ENCODE measurements at places on chromosomes 13 and 19.

DNA sequence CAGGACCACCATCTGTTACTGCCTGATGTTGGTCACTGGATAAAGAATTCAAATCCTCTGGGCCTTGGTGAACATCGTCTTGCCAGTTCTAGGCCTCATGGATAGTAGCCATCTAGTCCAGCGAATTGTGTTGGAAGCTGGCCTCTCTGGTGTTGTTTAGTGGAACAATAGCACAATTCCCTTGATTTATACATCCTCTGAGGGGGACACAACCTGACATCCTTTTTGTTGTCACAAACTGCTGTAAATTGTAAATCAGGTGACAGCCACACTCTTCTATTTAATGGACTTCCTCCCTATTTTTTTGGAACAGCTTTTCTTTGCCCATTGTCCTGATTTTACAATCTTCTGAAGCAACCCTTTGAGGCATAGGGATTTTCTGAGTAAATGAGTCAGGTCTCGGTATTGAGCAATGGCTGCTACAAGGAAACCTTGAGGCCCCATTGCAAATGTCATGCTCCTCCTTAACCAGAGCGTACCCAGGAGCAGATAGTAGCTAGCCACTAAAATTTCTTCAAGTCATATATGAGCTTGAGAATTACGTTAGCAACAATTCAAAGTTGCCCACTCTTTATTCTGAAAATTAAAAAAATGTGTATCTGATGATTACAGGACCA, 263.3 kb downstream of the COG6 start:
- no peak for DNase-seq

DNA sequence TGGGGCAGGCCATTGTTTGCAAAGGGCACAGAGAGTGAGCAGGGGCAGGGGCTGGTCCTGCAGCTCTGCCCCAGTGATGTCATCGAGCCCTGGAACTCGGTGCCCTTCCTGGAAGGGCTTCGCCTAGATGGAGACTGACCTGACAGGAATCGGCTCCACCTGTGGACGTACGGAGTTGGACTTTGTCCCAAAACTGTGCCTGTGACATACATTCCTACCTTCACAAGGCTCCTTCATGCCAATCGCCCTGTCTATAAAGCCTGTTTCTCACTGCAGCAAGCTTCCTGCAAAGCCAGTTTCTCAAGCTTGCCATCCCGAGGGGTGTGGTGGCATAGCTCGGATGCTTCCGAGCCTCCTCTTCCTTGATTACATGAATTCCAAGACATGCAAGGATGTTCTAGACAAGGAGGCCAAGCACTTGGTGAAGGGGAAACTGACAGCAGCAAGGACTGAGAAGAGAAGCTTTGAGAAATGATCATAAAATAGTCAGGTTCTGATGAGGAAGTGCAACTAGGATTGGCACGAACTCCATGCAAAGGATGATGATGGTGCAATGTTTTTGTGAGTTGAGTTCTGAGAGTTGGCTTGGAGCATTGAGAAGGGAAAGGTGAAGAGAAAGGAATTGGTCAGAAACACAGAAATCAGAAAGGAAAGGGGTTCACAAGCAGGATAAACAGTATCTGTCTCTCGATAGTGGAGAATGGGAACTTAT, 73.6 kb upstream of the STK24 start:
- peak; percentile 29 for DNase-seq

GRCh38 chr13:110984381-110984780, 69.5 kb upstream of the ANKRD10 start:
- DNase-seq, result no peak

- no peak for DNase-seq
Measured at GRCh38 chr13:80006940-80007339, 334.0 kb downstream of the SPRY2 start.

DNA sequence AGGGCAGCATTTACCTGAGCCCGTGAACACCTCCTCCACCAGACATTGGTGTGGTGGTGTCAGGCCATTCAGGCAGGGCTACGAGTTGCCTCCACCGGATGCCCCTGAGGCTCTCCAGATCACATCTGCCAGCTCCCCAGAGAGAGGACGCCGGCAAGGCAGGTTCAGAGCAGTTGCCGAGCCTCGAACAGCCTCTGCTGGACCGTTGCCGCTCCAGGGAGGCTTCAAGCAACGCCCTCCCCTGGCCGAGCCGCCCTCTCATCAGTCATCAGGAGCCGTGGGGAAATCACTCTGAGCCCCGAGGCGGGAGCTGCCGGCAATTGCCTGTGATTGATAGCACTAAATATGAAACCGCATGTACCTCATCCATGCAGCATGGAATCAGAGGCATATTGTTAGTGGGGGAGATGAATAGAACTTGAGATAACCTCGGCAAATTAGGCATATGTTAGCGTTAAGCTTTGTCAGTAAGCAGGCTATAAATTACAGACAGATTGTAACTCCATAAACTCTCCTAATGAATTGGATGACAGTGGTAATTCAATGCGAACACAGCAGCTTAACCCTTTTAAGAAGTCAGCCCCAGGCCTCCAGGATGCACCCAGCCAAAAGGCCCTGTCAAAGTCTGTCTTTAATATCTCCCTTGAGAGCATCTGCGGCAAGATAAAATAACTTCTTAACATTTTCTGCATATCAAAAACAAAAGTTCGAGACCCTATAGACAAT, 29.8 kb upstream of the SPACA7 start:
- no peak for DNase-seq

DNA sequence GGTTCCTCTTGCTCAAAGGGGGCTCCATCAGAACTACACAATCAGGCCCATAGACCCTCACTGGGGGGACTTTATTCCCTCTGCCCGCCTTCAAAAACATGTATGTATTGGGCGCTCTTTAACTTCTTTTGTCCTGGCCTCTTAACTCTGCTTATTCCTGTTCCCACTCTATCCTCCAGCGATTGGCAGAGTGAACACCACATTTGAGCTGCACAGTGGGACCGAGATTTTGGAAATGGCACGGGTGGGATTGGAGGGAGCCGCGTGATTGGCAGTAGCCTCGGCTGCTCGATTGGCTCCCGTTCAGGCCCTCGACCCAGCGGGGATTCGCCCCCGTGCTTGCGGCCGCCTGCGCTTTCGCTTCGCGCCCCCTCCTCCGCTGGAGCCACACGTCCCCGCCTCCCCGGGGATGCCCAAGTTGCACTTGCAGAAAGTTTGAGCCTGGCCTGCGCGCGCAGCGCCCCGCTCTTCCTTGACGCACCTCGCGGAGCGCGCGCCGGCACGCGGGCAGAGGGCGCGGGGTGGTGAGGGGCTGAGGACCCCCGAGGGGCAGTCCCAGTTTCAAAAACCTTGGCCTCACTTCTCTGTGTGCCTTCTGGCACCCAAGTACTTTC, at the start of gene ZIC5:
Gene ZIC5, minus strand, starts transcription at position 192 of the 614 bp plus-strand sequence. Its CDS starts 164 bp downstream, at position 28.
- no peak for DNase-seq

Measured in SIG-M5 (cell line).